CD14-positive monocyte (primary cell): ENCODE measurements at places on chromosomes 5 and 9.
A peak's percentile ranks its signal among the peaks of the same experiment; 100 is the strongest.

GRCh38 chr5:109253262-109253661 is 156.5 kb downstream of the PJA2 start:
- peak; percentile 3 for DNase-seq

DNA sequence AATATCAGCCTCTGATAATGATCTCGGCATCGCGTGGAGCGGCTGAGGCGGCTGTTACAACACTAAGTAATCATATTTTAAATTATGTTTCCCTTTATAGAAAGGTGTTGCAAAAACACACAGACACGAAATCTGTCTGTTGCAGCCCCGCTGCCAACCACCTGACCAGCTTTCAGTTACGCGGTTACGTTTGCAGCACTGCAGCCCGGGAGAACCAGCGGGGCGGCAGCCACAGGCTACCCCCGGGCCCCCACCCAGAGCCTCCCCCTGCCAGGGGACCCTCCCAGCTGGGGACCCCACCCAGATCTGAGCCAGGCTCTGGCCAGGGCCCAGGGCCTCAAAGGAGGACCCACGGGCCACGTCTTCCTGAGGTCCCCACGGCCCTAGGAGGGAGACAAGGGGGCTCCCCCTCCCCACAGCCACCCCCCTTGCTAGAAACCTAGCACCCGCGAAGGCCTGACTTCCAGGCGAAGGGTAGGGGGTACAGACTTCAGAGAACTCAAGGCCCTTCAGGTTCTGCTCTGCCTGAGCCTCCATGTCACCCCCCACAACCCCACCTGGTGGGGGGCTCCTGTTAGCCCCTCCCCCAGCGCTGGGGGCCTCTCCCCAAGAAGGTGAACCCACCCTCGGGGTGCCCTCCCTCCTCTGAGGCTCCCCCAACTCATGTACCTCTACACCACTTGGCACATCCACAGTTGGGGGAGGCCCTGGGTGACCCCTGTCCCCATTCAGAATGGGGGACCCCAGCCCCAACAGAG is 6.0 kb downstream of the NACC2 start:
- peak; percentile 40 for DNase-seq

DNA sequence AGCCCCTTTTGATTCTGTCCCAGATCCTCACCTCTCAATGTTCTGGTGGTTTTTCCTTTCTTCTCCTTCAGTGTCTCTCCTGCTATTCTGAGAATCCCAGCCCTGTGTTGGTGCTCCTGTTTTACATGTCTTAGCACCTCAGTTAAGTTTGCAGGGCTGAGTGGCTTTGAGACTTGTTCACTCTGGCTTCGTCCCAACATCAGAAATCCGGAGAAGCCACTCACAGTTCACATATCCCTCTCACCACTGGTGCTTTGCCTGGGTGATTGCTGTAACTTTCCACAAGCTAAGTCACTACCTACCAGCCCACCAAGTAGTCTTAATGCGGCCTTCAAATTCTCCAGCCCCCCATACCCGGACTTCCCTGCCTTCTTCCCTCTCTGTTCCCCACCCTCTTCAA is 40.2 kb downstream of the CYFIP2 start:
- no peak for DNase-seq

DNA sequence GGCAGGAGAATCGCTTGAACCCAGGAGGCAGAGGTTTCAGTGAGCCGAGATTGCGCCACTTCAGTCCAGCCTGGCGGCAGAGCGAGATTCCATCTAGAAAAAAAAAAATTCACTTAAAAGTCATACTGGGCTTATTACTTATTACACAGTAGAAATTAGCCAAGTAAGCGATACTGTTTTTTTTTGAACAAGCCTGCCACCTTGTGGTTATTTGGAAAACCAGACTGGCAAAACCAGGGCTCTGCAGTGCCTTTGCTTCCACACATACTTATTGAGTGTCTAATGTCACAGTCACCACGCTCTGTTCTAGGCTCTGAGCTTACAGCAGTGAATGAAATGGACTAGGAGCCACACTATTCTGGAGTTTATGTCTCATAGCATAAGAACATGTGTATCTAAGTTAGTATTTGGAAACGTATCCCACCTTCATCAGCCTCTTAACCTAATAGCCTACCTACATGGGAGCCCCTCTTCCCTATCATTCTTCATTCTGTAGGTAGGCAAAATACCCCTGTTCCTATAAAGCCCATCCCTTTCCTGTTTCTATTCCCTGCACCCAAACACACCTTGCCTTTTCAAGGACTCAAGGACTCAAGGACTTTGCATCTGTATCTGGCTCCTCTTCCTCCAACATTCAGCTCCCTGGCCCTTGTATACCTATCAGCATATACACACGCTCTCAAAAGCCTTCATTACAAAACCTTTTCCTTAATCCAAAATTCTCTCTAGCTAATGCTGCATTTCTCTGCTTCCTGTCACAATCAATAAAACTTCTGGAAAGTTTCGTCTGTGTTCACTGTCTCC is 13.9 kb upstream of the BASP1 start:
- DNase-seq = peak; percentile 26

GRCh38 chr9:806285-807156 is 35.0 kb upstream of the DMRT1 start:
- peak; percentile 16 for DNase-seq

DNA sequence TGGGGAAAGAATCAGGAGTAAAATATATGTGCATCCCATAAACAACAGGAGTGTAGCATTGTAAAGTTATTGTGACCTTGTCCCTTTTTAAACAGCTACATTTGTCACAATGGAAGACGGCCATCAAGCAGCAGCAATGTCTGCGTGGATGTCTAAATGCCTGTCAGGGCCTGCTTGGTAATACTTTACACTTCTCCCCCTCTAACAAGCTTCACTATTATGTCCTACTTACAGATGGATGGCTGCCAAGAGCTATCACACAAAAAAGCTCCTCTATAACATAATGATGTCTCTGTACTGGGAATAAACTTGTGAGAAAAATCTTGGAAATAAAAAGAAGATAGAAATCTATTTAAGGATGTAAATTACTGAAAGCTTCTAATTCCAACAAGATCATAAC is 213.0 kb downstream of the FBXL17 start:
- DNase-seq = no peak

GRCh38 chr9:132312873-132313272 is 41.9 kb downstream of the SETX start:
- DNase-seq = no peak

DNA sequence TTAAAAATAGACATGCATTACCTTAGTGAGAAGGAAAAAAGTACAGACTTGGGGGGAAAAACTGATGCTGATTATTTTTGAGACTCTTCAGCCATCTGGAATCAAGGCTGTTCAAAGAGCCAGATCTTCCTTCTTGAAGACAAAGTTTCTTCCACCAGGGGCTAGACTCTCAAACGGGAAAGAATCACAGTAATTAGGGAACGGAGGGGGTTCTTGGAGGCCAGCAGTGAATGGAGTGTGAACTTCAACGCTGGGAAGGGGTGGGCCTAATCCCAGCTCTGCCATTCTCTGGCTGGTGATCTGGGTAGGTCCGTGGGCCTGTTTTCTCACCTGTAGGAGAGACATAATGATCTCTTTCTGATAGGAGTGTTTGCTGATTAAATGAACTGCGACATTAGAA is 21.1 kb upstream of the LHX2 start:
- no peak for DNase-seq

GRCh38 chr5:147509041-147509709 is 693 bp downstream of the DPYSL3 start:
- DNase-seq = no peak

DNA sequence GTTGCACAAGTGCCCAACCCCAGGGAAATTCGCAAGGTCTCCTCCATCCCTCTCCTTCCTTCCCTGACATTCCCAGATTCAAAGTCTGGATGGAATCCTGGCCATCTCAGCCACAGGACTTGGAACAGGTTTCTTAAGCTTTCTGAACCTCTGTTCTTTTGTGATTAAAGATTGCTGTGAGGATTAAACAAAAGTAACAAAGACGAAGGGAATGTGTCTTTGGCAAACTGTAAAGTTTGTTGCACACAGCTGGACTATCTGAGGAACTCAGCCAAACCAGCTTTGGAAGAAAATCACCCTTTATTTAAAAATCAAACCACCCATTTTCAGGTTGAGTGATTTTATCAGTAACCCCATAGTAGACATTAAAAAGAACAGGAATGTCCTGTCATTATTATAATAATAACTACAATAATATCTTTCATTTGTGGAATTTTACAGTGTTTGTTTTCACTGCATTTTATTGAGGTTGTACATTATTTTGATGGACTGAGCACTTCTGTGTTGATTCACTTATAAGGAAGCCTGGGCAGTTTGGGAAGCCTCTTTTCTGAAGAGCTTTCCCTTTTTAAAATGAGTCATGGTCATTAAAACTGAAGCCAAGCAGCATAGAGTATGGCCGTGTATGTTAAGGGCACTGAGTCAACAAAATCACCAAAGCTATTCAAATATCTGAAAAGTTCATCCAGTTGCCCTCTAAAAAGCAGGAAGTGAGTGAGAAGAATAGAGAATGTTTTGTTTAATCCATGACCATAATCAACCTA is 310.2 kb downstream of the AGTPBP1 start:
- DNase-seq = no peak

GRCh38 chr9:112166176-112167140 is 8.6 kb downstream of the SUSD1 start:
- no peak for DNase-seq
